ENCODE measurements at places on chromosomes 7 and 10.

GRCh38 chr10:109149666-109150350 lies 773.5 kb downstream of the XPNPEP1 start:
- no peak for DNase-seq

DNA sequence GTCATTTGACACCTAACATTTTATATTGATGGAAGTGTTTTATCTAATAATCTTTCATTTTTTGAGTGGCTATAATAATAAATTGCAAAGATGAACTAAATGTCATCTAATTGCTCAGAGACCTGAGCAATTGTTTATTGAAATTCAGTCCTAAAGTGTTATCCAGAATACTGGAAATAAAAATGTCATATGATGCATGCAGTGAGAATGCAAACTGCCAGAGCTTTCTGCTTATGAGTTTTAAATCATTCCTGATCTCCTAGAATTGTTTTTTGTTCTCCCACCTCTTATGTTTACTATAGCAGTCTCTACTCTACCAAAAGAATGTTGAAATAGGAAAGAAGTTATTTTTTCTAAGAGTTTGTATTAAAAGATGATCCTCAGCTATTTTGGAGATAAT lies 116.7 kb downstream of the FOXP2 start:
- DNase-seq: no peak

GRCh38 chr7:111886233-111886632 lies 320.0 kb downstream of the DOCK4 start:
- no peak for DNase-seq

DNA sequence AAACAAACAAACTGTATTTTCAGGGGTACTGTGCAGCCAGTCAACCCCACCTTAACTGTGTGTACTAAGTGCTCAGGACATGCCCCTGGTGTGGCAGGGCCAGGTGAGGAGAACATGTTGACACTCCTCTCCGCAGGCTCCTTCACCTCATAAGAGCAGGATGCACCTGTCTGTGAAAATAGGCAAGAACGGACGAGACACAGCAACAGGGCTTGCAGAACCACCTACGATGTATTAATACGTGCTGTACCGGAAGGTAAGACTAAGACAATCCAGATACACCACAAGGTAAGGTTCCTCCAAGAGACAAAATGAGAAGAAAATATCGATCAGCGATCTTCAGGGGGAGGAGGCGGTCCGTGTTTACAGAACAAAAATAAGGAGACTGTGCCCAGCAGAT lies 65.8 kb upstream of the CAMK2B start:
- DNase-seq: no peak

DNA sequence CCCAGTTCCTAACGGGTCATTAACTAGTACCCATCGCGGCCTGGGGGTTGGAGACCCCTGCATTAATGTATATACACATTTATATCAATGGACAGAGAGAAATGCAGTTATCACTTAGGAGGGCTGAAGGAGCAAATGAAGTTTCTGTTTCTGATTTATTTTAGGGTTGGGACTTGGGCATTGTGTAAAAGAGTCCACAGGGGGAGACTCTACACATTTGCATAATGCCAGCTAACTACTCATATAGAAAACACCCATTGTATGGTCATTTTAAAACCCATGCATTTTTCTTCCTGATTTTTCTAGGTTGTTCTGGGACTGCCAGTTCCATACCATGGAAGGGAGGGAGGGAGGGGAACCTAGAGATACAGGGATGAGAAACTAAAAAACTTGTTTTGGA lies 23.5 kb downstream of the BCCIP start:
- no peak for DNase-seq

DNA sequence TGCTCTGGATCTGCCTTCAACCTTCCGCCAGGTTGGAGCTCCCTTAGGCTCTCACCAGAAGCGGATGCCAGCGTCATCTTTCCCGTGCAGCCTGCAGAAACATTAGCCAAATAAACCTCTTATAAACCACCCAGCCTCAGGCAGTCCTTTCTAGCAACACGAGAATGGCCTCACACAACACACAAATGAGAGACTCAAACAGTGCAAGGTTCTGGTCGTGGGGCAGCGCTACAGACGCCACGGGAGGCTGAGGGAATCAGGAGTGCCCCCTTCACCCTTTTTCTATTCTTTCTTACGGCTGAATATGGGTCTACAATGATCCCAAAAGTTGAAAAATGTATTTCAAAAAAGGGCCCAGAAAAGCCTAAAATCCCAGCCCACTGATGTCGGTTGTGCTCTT lies 96.4 kb downstream of the FOXL3 start:
- DNase-seq: no peak

DNA sequence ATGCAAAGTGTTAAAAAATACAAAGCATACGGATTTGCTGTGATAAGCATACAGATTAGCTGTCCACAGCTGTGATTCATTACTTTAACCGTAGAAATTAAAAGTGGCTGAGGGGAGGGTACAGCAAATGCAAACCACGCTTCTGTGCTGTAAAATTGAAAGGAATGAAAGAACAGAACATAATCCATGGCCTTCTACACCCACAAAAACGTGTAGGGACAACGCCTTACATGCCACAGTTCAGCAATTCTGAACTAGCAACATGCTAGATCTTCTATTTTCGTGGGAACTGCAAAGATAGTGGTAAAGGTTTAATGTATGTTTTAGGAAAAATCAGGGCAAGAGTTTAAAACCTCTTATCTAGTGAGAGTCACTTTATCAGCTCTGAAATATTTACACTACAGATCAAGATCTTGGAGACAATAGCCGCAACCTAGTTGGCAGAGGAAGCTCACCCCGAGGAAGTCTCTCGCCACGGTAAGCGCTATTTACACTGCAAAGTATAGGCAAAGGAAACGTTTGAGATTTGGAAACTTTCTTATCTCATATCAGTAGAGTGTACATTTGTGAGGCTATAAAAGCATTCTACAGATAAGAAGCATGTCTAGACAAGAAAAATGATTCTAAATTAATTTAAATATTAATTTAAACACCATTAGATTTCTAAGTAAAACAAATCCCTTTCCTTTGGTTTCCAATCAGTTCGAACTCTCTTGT lies 193.6 kb downstream of the MLLT10 start:
- DNase-seq: no peak

- DNase-seq: no peak
Measured at GRCh38 chr7:38628630-38629385, 2.4 kb downstream of the AMPH start.

GRCh38 chr7:140219672-140220524 lies 43.1 kb upstream of the KDM7A start:
- DNase-seq: no peak

- DNase-seq: no peak
Measured at GRCh38 chr10:46098386-46098785, 52.3 kb upstream of the MSMB start.

DNA sequence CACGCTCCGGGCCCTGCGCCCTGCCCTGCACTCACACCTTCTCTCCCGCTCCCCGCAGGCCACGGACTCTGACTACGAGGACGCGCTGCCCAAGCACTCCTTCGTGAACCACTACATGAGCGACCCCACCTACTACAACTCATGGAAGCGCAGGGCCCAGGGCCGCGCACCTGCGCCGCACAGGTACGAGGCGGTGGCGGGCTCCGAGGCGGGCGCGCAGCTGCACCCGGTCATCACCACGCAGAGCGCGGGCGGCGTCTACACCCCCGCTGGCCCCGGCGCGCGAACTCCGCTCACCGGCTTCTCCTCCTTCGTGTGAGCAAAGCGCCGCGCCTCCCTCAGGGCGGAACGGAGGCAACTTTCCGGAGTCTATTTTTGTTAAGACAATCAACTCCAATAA lies 417.0 kb upstream of the FOXK1 start:
- no peak for DNase-seq

Measured in H54 (cell line).